Left cardiac atrium (tissue), 4 donors: ENCODE measurements at places on chromosomes 5 and 9. TPM values are rescaled to one million over a fixed set of nuclear protein-coding genes. Genes with fewer than 3 reads are reported as not detected.

Gene RNF44
- total RNA-seq = 26.6 TPM

Gene FBXO10
- 6.7 TPM for total RNA-seq

- no peak for DNase-seq
These were observed 152.4 kb downstream of the ALDH1A1 start for GRCh38 chr9:72800328-72800994.

Gene SPRY4
- 13.3 TPM for total RNA-seq
